HFFc6 (cell line): ENCODE measurements at places on chromosomes 3 and 15. TPM values are rescaled to one million over a fixed set of nuclear protein-coding genes. Genes with fewer than 3 reads are reported as not detected.

Gene PCSK6
- total RNA-seq: not detected in 3 replicates

Gene TMEM212
- total RNA-seq: not detected in 3 replicates

Gene NXPE3
- 40.4 and 40.5 TPM in 2 replicates for total RNA-seq

Gene P2RY1
- total RNA-seq: not detected in 3 replicates

Gene CCDC80
- 364 and 422 TPM in 2 replicates for total RNA-seq

Gene TMC3
- not detected in 3 replicates for total RNA-seq

Gene ZSCAN29
- total RNA-seq: 12.3 and 14.3 TPM in 2 replicates

Gene PTX3
- 19.3 to 44.9 TPM (median 32.3 TPM) in 3 replicates for total RNA-seq

DNA sequence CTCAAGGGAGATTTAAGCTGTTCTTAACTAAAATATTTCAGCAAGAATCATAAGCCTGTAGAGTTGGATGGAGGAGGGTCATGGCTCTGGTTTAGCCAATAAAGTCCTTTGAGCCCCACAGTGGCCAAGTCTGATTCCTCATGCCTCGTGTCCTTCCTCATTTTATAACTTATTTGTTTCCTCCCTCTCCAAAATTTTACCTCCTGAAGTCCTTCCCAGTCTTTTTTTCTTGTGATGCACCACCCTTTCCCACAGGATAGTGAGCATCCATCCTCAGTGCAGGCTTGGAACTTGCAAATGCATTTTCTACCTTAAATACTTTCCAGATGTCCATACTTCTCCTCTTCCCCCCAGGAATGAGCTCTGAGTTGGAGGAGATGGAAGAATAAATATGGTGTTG is 162.7 kb upstream of the AGTR1 start:
- H3K27me3 ChIP-seq: peaks cover 2% of the 10 kb centered on the region; the same call in 1 of the 2 replicates
- DNase-seq: no peak
- no peak overlapping the region for H3K27ac ChIP-seq
- H3K36me3 ChIP-seq: no peaks in the 10 kb centered on the region

DNA sequence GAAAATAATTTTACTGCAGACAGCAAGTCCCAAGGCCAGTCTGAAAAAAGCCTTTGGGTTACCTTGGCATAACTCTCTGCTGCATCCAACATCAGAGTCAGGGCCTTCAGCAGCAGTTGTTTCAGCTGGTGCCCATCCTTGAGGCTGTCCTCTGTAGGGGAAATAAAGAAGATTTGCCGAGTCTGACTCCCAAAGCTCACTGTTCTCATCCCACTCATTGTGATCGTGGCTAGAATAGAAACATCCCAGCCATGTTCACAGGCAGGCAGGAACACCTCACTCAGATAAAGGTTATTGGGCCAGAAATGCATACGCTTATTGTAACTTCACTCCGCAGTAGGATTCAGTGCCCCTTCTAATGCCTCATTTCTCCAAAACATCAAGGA is 29.2 kb downstream of the EIF3J start:
- H3K36me3 ChIP-seq: peaks cover 54% of the 10 kb centered on the region
- H3K4me3 ChIP-seq: no peak overlapping the region
- H3K4me1 ChIP-seq: peaks cover 8% of the 10 kb centered on the region
- no peaks in the 10 kb centered on the region; the same call in none of the 2 replicates for H3K27me3 ChIP-seq
- no peak overlapping the region for H3K27ac ChIP-seq

DNA sequence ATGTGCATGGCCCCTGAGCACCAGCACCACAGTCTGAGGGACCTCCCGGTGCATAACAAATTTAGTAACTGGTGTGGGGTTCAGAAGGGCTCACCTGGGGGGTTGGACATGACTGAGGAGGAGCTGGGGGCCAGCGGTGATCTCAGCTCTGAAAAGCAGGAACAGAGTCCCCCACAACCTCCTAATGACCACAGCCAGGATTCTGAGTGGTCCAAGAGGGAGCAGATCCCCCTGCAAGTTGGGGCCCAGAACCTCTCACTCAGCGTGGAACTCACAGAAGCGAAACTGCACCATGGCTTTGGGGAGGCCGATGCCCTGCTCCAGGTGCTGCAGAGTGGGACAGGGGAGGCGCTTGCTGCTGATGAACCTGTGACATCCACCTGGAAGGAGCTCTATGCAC is 43.0 kb downstream of the CDAN1 start:
- no peak overlapping the region for H3K4me3 ChIP-seq
- no peak for DNase-seq
- no peaks in the 10 kb centered on the region for H3K36me3 ChIP-seq
- H3K4me1 ChIP-seq: no peaks in the 10 kb centered on the region
- no peak overlapping the region for H3K27ac ChIP-seq

GRCh38 chr3:18633002-18633401 is 207.9 kb upstream of the SATB1 start:
- no peaks in the 10 kb centered on the region for H3K4me1 ChIP-seq
- DNase-seq: no peak
- H3K27ac ChIP-seq: no peak overlapping the region
- no peaks in the 10 kb centered on the region for H3K27me3 ChIP-seq
- no peak overlapping the region for H3K4me3 ChIP-seq

DNA sequence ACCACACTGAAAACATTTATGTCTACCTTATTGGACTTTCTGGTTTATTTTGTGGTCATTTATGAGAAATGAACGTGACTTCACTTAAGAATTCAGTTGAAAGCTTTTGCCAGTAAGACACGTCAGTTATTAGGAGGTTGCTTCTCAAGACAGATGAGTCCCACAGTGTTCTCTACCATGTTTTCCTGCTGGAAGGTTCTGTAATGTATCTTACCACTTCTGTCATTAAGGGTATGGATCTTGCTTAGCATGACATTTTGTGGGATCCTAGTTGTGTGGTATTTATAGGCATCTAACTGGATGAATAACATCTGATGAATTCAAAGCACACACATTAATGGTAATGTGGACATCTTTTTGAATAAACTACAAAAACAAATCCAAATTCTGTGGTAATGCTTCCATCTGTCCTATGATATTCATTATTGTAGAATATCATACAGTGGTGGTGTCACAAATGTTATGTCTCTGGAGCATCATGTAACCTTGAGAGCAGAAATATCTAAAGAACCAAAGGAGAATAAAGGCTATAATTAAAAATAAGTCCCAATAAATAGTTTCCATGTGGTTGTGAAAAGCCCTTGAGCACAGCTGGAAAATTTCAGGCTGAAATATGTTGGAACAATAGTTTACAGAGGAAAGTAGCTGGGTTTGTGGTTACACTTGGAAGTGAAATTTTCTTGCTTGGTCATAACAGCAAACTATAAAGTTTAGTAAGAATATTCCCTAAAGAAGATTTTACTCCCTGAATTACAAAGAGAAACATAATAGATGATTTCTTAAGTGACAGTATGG is 61.5 kb downstream of the C3orf38 start:
- H3K4me1 ChIP-seq: no peaks in the 10 kb centered on the region
- no peak for DNase-seq
- H3K27ac ChIP-seq: no peak overlapping the region
- H3K4me3 ChIP-seq: no peak overlapping the region

GRCh38 chr3:117526470-117527079 is 817.0 kb downstream of the TUSC7 start:
- no peak overlapping the region for H3K4me3 ChIP-seq
- no peak overlapping the region for H3K27ac ChIP-seq
- H3K27me3 ChIP-seq: peaks cover 3% of the 10 kb centered on the region
- no peaks in the 10 kb centered on the region for H3K4me1 ChIP-seq
- no peaks in the 10 kb centered on the region for H3K36me3 ChIP-seq

DNA sequence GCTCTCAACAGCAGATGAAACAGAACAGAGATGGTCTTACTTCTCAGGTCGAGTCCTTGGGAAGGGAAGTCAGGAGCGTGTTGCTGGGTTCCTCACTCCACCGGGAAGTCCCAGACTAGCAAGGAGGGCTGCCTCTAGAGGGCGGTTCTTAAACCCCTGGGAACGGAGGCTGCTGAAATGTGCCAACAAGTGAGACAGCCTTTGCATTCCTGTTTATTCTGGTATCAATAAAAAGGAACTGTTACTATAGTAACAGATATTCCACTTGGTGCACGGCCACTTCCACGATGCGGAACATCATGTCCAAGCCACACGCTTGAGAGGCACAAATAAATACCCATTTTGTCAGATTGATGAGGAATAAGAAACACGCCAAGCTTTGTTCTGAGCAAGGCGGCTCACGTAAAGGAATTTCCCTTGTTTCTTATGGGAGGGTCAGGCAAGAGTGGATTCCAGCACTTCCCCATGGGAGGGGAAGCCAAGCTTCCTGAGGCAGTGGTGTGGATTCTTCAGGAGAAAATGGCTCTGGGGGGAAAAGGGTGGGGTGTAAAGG is at the start of gene FAM107A:
FAM107A (minus strand) TSS at position 123 of the 553 bp plus-strand sequence. CDS start 7,531 bp downstream, outside the sequence.
- no peak for DNase-seq
- peak within 1 kb of the TSS; percentile 33; the same call in 1 of the 2 replicates for H3K27ac ChIP-seq
- peaks cover 4% of the 10 kb centered on the region for H3K36me3 ChIP-seq
- H3K4me1 ChIP-seq: peaks cover 34% of the 10 kb centered on the region
- H3K27me3 ChIP-seq: peaks cover 15% of the 10 kb centered on the region
- H3K4me3 ChIP-seq: peak within 1 kb of the TSS; percentile 49; the same call in 1 of the 2 replicates

DNA sequence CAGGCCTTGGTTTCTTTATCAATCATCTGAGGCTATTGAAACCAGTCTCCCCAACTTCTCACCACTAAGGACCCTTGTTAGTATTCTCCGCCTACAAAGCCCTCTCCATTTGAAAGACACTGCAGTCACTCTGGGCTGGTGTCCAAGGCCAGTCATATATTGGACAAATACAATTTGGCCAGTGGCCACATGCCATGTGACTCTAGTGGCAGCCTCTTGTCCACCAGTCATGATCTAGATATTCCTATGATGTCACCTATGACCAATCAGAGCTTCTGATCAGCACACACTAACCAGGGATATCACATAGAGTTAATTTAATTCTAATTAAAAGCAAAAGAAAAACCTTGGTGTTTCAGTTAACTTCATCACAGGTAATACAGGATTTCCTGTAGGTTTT is 68.2 kb downstream of the RAB11A start:
- H3K4me1 ChIP-seq: peaks cover 39% of the 10 kb centered on the region
- no peak overlapping the region for H3K4me3 ChIP-seq
- H3K27ac ChIP-seq: no peak overlapping the region
- peaks cover 14% of the 10 kb centered on the region for H3K27me3 ChIP-seq
- H3K36me3 ChIP-seq: no peaks in the 10 kb centered on the region
- peak; percentile 18 for DNase-seq

DNA sequence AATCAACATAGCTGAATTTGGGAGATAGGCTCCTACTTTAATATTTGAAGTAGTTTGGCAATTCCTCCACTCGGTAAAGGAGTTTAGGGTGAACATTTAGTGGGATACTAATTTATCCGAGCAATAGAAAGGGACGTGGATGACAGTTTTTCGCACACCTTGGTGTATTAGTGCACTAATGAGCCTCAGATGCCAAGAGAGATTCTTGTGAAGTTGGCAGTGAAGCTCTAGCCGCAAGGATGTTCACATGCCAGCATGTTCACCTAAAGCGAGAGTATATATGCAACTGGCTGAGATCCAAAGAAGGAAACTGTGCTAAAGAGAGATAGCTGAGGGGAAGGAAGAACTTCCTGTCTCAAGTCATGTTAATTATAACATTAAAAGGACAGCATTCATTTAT is 58.5 kb downstream of the TGFBR2 start:
- no peak for DNase-seq
- H3K4me1 ChIP-seq: peaks cover 56% of the 10 kb centered on the region
- H3K4me3 ChIP-seq: no peak overlapping the region
- peaks cover 59% of the 10 kb centered on the region for H3K36me3 ChIP-seq
- H3K27me3 ChIP-seq: no peaks in the 10 kb centered on the region; the same call in 1 of the 2 replicates
- H3K27ac ChIP-seq: no peak overlapping the region

GRCh38 chr3:17932136-17932771 is 189.8 kb upstream of the TBC1D5 start:
- no peak overlapping the region for H3K27ac ChIP-seq
- peaks cover 26% of the 10 kb centered on the region for H3K4me1 ChIP-seq
- no peak overlapping the region for H3K4me3 ChIP-seq
- DNase-seq: no peak
- no peaks in the 10 kb centered on the region; the same call in 1 of the 2 replicates for H3K27me3 ChIP-seq
- H3K36me3 ChIP-seq: peaks cover 7% of the 10 kb centered on the region; the same call in 1 of the 2 replicates

GRCh38 chr3:141444586-141445285 is 42.1 kb upstream of the RASA2 start:
- peak overlapping the region; percentile 58 for H3K27ac ChIP-seq
- H3K36me3 ChIP-seq: peaks cover 71% of the 10 kb centered on the region
- H3K4me3 ChIP-seq: peak overlapping the region; percentile 24
- peaks cover 3% of the 10 kb centered on the region; the same call in 1 of the 2 replicates for H3K27me3 ChIP-seq
- no peak for DNase-seq

- H3K4me3 ChIP-seq: no peak overlapping the region
- no peaks in the 10 kb centered on the region for H3K36me3 ChIP-seq
- DNase-seq: no peak
- no peak overlapping the region for H3K27ac ChIP-seq
- no peaks in the 10 kb centered on the region for H3K4me1 ChIP-seq
Measured at GRCh38 chr3:161187046-161187445, 34.1 kb upstream of the NMD3 start.

DNA sequence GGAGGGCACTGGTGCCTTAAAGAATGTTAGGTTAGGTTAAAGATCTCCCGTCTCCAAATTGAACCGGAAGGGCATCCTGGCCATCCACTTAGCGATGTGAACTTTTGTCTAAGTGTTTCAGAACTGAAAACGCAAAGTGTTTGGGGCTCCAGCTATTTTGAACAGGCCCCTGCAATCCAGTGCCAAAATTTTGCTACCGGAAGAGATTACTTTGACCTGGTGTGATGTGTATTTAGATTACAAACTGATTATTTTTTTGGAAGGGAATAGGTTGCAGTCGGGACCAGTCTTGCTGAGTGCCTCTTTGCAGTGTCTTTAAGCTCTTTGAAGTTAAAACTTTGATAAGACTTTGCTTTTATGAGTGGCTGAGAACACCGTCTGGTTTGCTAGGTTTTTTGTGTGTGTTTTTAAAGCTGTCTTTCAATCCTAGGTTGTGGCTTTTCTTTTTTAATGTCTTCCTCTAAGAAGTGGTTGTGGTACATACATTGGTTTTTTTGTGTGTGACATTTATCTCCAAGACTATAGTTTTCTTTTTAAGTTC is 179.6 kb downstream of the OR4M2 start:
- no peak for DNase-seq
- H3K27me3 ChIP-seq: no peaks in the 10 kb centered on the region
- H3K27ac ChIP-seq: no peak overlapping the region
- H3K36me3 ChIP-seq: no peaks in the 10 kb centered on the region

- no peak for DNase-seq
- no peaks in the 10 kb centered on the region for H3K36me3 ChIP-seq
- no peaks in the 10 kb centered on the region for H3K4me1 ChIP-seq
- peaks cover 3% of the 10 kb centered on the region; the same call in 1 of the 2 replicates for H3K27me3 ChIP-seq
Measured at GRCh38 chr3:62503516-62503915, 130.2 kb upstream of the FEZF2 start.

DNA sequence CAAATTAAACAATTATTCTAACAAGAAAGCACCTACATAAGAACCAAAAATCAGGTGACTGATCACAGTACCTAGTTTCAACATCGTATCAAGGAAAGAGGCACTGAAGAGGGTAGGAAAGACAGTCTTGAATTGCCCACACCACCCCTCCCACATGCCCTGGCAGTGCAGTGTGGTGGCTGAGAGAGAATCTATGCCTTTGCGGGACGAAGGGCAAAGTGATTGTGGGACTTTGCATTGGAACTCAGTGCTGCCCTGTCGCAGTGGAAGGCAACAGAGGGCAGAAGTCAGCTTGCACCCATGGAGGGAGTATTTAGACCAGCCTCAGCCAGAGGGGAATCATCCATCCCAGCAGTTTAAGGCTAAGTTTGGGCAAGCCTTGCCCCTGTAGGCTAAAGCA is 24.5 kb downstream of the NEDD4 start:
- DNase-seq: no peak
- no peak overlapping the region for H3K27ac ChIP-seq
- H3K4me1 ChIP-seq: peaks cover 22% of the 10 kb centered on the region
